ENCODE measurements at places on chromosomes 1 and 21. TPM values are rescaled to one million over a fixed set of nuclear protein-coding genes. Genes with fewer than 3 reads are reported as not detected.

DNA sequence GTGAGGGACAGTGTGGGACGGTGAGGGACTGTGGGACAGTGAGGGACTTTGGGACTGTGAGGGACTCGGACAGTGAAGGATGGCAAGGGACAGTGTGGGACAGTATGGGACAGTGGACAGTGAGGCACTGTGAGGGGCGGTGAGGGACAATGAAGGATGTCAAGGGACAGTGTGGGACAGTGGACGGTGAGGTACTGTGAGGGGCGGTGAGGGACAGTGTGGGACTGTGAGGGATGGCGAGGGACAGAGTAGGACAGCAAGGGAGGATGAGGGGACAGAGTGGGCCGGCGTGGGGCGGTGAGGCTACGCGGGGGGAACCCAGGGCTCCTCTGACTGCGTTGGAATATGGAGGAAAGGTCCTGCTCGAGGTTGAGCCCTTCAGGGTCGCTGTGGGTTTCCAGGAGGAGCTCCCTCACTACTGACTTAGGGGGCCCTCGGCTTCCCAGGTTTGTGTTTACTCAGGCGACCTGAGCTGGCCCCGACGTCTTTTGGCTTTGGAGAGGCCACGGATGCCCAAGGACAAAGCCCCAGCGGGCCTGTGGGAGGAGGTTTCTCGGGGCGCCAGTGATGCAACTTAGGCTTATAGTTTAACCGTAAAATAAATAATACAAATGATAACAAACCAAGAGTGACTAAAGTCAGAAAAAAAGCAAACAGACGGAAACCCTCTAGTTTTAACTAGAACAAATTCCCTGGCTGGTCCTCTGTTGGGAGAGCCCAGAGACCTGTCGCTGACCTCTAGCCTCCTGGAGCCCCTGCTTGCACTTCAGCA, 1.1 kb upstream of the ERRFI1 start:
- no peak for DNase-seq

GRCh38 chr1:232816324-232816723, 11.1 kb downstream of the MAP10 start:
- no peak for DNase-seq

DNA sequence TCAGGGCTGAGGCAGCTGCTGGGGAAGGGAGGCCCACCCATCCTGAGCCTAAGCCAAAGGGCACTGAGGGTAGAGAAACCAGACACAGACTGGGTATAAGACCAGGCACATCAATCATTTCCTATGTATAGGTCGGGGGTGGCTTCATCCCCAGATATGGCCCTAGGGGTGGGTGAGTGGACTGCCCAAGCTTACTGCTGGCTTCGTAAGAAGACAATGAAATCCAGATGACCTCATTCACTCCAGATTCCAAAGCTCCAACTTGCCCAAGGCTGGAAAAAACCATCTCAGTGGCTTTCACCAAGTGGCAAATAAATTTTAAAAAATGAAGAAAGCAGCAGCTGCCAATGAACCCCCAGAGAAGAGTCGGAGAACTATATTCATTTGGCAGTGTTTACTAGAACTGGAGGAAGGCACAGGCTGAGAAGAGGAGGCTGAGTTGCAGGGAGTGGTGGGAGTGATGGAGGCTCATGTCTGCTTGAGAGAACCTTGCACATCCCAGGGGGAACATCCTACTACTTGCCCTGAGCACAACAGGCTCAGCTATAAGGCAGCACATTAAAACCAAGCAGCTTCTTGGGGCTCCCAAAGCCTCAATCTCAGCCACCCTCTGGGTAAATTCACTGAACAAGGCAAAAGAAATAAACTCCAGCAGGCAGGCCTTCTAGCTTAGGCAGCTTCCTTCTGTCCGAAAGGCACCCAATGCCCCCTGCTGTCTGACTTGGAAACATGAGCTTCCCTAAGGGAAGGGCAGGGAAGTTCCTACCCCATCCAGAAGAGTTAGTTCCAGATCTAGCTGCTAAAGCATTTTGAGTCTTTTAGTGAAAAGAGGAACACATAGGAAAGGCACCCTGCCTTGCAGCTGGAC, 14.1 kb downstream of the PEA15 start:
- no peak for DNase-seq

Gene PLPPR5
- not detected for total RNA-seq

DNA sequence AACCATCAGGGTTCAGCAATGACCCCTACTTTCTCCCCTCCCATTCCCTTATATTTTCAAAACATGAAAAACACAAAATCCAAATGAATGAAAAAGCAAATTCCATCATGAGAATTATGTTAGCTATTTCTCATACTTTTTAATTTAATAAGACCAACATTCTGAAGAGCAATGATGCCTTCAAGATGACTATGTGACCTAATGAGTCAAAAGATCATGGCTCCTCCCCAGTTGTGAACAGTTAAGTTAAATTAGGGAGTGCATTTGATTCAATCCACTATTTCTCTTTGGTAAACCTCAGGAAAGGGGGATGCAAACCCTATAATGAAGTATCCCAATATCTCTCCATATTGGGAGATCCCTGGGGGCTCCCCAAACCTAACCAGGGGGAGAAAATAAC, 36.5 kb downstream of the PUM1 start:
- no peak for DNase-seq

DNA sequence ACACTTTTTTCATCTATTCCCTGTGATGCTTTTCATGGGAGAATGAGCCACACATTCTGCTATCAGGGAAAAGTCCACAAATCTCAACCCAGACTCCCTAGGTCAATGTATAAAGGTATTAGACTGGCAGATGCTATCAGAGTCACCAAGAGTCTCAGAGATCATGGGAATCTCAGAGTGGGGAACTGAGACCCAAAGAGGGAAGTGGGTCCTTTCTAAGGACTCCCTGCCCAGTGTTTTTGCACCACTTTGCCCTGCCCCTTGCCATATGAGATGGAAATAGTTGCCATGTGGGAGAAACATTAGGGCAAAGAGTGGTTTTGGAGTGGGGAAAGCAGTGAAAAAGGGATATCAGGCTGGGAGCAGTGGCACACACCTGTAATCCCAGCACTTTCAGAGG, 19.1 kb upstream of the AZIN2 start:
- no peak for DNase-seq

Gene HTR6
- not detected for total RNA-seq

DNA sequence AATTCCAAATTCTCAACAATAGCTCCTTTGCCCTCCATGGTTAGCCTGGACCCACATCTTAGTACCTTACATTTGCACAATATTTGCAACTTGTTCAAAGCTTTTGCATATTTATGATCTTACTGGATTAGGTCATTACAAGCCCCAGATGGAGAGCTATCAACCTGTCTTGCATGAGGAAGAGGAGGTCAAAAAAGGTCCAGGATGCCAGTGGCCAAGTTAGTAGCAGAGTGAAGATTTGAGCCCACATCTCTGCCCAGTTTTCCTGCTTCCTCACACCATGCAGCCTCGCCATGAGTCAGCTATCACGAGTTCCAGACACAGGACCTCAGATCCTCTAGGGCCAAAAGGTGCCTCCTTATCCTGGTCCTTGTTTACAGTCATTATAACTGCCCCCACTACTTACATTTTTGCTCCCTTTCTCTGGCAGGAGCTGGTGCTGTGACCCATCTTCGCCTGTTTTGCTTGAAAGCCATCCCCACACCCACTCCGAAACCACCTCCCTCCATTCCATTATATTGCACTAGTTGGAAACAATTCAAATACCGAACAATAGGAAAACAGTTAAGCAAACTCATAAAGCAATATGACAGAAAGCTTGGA, 5.0 kb upstream of the AHCYL1 start:
- DNase-seq, result no peak

DNA sequence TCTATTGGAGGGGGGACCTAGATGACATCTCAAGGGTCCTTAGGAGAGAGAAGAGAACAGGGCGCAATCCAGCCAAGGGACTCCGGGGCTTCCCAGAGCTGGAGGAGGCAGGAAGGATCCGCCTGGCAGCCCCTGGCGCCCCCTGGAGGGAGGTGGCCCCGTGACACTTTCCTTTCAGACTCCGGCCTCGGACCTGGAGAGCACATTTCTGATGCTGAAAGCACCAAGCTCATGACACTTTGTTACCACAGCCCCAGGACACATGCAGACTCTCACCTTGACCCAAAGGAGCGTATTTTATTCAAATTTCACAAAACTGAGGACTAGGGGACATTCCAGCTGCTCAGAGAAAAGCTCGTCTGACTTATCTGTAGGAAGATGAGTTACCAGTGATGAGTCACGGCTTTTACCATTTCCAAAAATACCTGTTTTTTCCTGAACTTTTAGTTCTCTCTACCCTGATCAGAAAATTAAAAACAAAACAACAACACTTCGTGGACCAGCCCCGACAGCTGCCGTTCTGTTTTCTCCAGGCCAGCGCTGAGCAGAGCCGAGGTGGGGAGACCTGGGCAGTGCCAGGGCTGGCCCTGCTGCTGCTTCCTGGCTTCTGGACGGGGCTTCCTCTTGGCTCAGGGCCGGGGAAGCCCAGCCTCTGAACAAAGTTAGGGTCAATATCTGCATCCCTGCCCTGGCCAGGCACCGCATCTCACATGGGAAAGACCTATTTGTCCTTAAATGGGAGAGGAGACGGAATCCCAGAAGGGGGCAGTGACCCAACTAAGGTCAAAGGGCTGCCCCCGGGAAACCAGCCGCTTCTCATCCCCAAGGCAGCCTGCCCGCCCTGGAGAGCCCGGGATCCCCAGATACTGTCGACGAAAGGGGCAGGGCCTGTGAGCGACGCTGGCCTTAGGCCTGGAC, 21.6 kb upstream of the POFUT2 start:
- DNase-seq, result no peak

- no peak for DNase-seq
These were observed 57.9 kb downstream of the DDAH1 start for GRCh38 chr1:85406887-85407533.

- DNase-seq, result no peak
These were observed 125.4 kb downstream of the EIF4G3 start for GRCh38 chr1:21051177-21051825.

DNA sequence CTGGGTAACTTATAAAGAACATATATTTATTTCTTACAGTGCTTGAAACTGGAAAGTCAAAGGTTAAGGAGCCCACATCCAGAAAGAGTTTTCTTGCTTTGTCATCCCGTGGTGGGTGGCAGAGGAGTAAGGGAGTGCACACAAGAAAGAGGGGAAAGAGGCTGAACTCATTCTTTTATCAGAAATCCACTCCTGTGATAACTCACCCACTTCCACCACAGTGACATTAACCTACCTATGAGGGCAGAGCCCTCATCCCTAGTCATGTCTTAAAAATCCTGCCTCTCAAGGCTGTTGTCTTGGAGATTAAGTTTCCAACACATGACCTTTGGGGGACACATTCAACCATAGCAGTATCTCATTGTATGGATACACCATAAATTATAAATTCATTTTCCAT, 32.5 kb upstream of the RGS4 start:
- DNase-seq, result no peak

Measured in activated B cell treated with CpG ODN at 0.5 μM for 24 hours (primary cell).